A549 treated with Mapracorat at 1 μM for 4 hours (cell line): ENCODE measurements at places on chromosomes 11 and 22. TPM values are rescaled to one million over a fixed set of nuclear protein-coding genes. Genes with fewer than 3 reads are reported as not detected.

NPTXR gene
- 8.6 to 10.9 TPM (median 9.9 TPM) in 5 replicates for total RNA-seq

SPI1 gene
- total RNA-seq, result 0.15 to 0.20 TPM in 2 of 5 replicates, not detected in the others

OR5B21 gene
- not detected in 5 replicates for total RNA-seq

CYP2D6 gene
- total RNA-seq, result 0.41 to 0.93 TPM (median 0.63 TPM) in 5 replicates

SLCO2B1 gene
- total RNA-seq, result 2.9 to 3.9 TPM (median 3.5 TPM) in 5 replicates

OR4D5 gene
- total RNA-seq, result not detected in 5 replicates

THYN1 gene
- 17.0 to 19.3 TPM (median 17.2 TPM) in 5 replicates for total RNA-seq

OVCH2 gene
- not detected in 5 replicates for total RNA-seq

OR4C16 gene
- total RNA-seq, result not detected in 5 replicates

P2RX3 gene
- total RNA-seq, result 0.10 to 0.29 TPM (median 0.18 TPM) in 5 replicates

CECR2 gene
- 0.06 to 0.14 TPM (median 0.10 TPM) in 5 replicates for total RNA-seq

UBQLNL gene
- total RNA-seq, result not detected in 5 replicates

ADAMTS8 gene
- total RNA-seq, result 0.86 to 1.4 TPM (median 1.1 TPM) in 5 replicates

CLMP gene
- 16.3 to 24.2 TPM (median 21.4 TPM) in 5 replicates for total RNA-seq

VSIG2 gene
- total RNA-seq, result not detected in 5 replicates

ACCS gene
- total RNA-seq, result 12.8 to 19.0 TPM (median 17.6 TPM) in 5 replicates

TSGA10IP gene
- not detected in 5 replicates for total RNA-seq

WNT7B gene
- total RNA-seq, result 52.5 to 78.3 TPM (median 68.5 TPM) in 5 replicates

GPR83 gene
- 0.05 to 0.07 TPM (median 0.06 TPM) in 5 replicates for total RNA-seq

POLR2F gene
- 118 to 139 TPM (median 126 TPM) in 5 replicates for total RNA-seq

C11orf91 gene
- total RNA-seq, result 1.4 to 2.0 TPM (median 1.5 TPM) in 5 replicates

IGSF22 gene
- not detected in 5 replicates for total RNA-seq

OR8A1 gene
- not detected in 5 replicates for total RNA-seq

OR51F1 gene
- total RNA-seq, result not detected in 5 replicates

OR51B2 gene
- not detected in 5 replicates for total RNA-seq

TBC1D22A gene
- 9.1 to 10.4 TPM (median 9.4 TPM) in 5 replicates for total RNA-seq

CARD18 gene
- total RNA-seq, result not detected in 5 replicates

LRRC32 gene
- 0.17 to 0.47 TPM (median 0.24 TPM) in 5 replicates for total RNA-seq

PCSK7 gene
- total RNA-seq, result 15.0 to 19.9 TPM (median 16.3 TPM) in 5 replicates

HEPHL1 gene
- not detected in 5 replicates for total RNA-seq

CCDC81 gene
- 0.09 to 0.34 TPM (median 0.28 TPM) in 5 replicates for total RNA-seq
